Hematopoietic multipotent progenitor cell treated with erythropoietin and hydrocortisone succinate and interleukin-3 and kit ligand, for 17 days (in vitro differentiated cells): ENCODE measurements at places on chromosomes 3 and 15.

GRCh38 chr15:44545913-44546802 is 9.2 kb downstream of the EIF3J start:
- peak; percentile 50 for DNase-seq

DNA sequence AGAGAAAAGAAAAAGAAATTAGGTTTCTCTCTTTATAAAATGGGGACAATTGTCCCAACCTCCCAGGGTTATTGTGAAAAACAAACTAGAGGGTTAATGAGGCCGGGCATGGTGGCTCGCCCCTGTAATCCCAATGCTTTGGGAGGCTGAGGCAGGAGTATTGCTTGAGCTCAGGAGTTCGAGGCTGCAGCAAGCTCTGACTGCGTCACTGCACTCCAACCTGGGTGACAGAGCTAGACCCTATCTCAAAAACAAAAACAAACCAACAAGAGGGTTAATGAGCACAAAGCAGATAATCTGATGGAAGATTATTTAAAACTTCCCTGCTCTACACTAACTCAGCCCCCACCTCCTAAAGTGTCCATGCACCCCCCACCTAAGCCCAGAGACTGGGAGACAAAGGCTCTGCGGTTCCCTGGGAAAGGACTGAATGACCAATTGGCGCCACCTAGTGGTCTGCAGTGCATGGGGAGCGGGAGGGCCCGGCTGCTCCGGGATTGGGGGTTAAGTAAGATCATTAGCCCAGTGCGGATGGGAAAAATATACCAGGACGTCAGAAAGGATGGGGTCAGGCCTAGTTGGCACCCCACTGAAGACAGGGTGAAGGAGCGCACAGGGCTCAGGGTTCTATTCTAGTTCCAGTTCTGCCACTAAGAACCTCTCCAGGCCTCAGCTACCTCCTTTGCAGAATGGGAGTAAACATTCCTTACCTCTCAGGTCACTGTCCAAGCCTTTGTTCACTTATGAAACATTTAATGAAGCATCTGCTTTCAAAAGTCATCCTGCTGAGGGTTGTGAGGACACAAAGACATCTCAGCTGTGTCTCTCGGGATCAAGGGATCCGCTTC is 15.6 kb downstream of the PIF1 start:
- peak; percentile 75 for DNase-seq

DNA sequence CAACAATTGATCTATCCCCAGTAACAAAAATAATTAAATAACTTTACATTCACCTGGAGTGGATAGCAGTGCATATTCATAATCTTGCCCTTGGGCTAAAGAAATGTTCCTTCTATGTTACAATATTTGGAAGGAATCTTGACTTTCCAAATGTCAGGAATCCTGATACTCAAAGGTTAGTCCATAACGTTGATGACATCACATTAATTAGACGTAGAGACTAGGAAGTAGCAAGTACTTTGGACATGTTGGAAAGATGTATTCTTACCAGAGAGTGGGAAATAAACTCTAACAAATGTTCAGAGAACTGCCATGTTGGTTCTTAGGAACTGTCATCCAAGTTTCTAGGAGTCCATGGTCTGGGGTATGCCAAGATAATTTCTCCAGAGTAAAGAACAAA is 70.6 kb upstream of the SLC25A36 start:
- DNase-seq: no peak

- DNase-seq: no peak
These were observed 107.8 kb downstream of the LIPC start for GRCh38 chr15:58539548-58539947.

GRCh38 chr3:123081718-123082369 is 15.0 kb downstream of the PDIA5 start:
- DNase-seq: no peak

DNA sequence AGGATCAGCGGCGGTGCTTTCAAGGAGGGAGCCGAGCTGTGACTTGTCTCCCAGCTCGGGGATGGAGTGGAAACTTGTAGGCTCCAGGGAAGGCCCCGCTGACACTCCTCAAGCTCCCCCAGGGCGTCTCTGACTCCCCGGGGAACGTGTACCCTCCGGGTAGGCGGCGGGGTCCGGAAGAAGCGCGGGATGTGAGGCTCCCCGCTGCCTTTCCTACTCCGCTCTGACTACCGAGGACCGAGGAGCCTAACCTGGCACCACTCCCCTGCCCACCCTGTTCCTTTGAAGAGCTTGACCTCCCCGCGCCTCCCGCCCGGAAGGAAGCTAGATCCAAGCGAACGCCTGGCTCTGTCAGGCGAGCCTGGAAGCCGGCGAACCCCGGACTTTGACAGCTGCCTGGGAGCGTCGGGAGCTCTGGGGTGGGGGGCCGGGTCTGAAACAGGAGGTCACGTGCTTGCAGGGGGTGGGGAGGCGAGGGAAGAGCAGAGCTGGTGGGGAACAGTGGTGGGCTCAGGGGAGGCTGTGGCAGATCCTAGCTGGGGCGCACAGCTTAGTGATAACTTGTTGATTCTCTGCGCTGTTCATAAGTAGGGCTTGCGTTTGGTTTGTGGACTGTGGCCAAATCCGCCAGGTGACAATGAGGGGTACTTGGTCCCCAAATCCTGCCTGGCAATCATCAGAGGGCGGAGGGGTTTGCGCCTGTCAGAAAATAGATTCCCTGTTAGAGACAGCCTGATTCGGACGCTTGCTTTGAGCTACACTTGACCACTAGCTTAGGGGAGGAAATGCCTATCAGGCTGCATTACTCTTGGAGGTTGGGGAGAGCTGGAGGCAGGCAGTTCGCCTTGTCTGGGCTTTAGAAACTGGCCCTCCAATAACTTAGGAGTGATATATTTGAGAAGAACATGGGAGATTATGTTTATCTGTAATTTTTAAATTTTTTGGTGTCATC is 1.2 kb downstream of the CLSTN2 start:
- no peak for DNase-seq

- DNase-seq: no peak
These were observed 97.0 kb downstream of the IGF2BP2 start for GRCh38 chr3:185727873-185728272.

GRCh38 chr3:123667784-123668183 is 82.9 kb upstream of the HACD2 start:
- DNase-seq: no peak

DNA sequence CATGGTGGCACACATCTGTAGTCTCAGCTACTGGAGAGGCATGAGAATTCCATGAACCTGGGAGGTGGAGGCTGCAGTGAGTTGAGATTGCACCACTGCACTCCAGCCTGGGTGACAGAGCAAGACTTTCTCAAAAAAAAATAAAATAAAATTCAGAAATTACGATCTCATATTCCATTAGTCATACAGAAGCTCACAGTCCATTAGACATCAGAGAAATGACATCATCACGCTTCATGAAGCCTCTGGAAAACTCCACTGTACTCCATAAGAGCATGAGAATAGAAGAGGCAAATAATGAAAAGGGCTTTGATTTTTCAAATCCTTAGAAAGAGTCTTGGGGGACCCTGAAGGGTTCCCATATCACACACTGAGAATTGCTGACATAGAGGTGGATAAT is 145.0 kb upstream of the MITF start:
- no peak for DNase-seq

DNA sequence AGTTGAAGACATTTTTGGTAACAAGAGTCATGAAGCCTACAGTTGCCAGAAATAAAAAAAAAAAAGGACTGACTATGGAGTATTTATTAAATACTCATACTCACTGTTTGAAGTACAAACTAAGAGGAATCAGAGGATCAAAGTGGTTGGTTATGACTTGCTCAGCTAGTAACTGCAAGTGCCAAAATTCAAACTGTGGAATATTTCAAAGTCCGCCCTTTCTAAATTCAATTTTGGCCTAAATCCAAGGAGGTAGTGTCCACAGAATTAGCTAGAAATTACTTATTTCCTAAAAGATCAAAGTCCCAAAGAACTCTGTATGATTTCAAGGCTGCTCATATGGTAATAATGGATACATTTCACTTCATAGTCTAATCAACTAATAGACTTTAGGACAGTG is 274.5 kb downstream of the ZBTB20 start:
- no peak for DNase-seq

- DNase-seq: no peak
These were observed 112.2 kb upstream of the PLXNA1 start for GRCh38 chr3:126870608-126871210.

GRCh38 chr15:78055919-78056713 is 21.4 kb downstream of the TBC1D2B start:
- DNase-seq: no peak

- peak; percentile 18 for DNase-seq
These were observed 3.3 kb downstream of the LYSMD4 start for GRCh38 chr15:99729920-99730319.

- DNase-seq: no peak
These were observed 38.0 kb downstream of the TMEM41A start for GRCh38 chr3:185460719-185461350.

- no peak for DNase-seq
These were observed 171.8 kb upstream of the CDIN1 start for GRCh38 chr15:36407647-36408046.

DNA sequence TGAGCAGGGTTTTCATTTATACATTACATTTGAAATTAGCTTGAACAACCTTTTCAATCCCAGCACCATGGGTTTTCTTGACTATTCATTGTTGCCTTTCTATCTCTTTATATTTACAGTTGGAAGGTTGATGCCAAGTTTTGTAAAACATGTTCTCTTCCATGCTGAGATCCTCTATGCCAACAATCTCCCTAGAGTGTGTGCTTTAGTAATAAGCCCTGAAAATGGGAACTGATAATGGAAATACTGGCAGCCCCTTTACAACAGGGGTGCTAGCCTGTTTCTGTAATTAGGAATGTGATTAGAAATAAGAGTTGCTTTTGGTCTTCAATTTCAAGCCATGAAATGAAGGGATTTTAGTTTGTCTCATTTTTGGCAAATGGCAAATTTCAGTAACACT is 239.9 kb upstream of the NAALADL2 start:
- DNase-seq: no peak

DNA sequence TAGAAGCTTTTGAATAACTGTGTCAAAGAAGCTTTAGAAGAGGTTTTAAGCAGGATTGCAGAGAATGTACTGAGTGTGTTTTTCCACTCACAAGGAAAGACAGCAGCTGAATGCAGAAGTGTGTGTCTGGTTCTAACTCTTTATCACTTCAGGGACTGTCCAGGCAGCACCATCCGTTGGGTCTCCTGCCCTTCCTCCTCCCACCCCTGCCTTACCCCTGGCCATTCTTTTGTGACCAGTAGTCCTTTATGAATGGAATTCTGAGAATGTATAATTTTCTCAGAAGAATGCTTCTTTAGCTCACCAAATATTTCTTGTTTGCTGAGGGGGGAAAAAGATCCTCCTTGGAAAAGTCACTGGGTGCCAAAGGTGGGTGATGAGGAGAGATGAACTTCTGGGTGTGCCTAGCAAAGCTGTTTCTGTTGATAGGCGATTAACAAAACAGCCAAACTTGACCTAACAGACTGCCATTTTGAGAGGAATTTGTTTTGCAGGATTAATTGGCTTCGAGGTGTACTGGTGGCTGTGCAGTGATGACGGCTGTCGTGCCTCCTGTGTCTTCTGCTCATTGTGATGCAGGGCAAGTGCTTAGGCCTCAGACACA is 70.9 kb downstream of the IGF1R start:
- DNase-seq: peak; percentile 56

DNA sequence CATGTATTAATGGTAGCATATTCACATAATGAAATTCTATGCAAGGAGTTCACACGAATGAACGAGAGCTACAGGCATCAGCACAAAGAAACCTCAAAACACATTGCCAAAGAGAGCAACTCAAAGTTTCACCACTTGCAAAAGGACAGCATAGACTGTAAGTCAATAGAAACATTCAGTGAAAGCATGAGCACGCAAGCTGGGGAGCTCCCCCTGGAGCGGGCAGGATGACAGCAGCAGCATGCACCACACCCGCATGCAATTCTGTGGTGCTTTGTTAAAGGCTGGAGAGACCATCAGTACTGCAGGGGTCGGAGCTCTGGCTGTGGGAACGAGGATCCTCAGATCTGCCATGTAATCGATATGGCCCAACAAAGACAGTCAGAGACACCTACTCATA is 18.7 kb downstream of the OCA2 start:
- DNase-seq: no peak

- no peak for DNase-seq
These were observed 293.4 kb upstream of the GBE1 start for GRCh38 chr3:82054849-82055248.

DNA sequence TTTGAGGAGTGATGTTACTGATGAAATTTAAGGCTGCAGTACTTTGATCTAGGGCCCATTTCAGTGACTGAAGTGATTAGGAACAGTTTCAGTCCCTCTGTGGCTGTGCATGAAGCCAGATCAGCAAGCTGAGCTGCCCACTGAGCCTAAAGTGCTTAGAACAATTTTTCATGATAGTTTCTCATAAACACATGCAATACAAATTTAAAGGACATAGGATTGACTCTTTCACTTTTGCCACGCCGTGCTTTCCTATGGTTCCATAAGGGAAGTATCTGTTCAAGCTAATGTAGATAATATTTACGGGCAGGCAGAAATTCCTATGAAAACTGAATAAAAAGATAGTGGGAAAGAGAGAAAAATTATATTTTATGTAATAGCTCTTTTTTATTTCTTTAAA is 10.6 kb downstream of the ANKUB1 start:
- DNase-seq: no peak

DNA sequence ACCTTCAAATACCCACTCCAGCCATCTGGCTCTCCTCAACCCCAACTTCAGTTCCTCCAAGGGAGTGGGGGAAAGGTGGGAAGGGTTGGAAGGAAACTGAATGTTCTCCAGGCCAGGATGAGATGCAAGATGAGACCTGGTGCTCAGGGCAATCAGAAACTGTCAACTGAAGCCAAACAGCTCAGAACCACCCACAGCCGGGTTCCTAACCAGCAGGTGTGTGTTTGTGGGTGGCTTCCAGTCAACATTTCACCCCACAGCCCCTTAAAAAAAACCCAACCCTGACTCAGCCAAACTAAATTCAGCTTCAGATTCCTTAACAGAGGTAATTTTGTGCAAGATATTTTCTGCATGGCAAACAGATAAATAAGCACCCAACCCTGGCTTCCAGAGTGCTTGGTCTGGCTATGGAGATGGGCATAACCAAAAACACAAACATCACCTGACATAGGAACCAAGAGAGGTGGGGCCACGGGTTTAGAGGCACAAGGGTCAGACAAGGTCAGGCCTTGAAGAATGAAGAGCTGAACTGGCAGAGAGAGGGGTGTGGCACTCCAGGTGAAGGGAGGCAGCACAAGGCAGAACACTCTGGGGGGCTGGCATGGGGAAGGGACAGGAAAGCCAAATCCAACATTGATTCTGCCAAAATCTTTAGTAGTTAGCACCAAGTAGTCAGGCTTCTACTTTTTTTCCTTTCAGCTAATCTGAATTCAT is 34.7 kb downstream of the ZNF445 start:
- DNase-seq: no peak

- DNase-seq: no peak
These were observed 110.3 kb upstream of the ATP2B2 start for GRCh38 chr3:10615715-10616114.

- no peak for DNase-seq
These were observed 283.9 kb upstream of the THBS1 start for GRCh38 chr15:39296955-39297354.

DNA sequence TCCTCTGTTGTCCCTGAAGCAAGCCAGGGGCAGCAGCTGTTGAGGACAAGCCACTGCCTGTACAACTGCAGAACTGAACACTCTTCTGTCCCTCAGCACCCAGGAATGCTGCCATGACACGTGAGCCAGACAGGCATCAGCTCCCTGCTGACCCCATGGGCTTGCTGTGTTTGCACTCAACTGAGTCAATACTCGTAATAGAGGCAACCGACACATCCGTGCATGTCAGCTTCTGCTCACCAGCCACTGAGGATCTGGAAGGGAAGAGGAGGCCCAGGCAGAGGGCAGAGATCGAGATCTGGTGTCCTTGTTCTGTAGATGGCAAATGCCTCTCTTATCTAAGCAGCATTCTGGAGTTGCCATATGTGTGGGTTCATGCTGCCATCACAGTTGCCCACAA is 54.3 kb upstream of the SEC61A1 start:
- DNase-seq: no peak
